ENCODE measurements at places on chromosomes 7 and 10.
A peak's percentile ranks its signal among the peaks of the same experiment; 100 is the strongest.

GRCh38 chr7:155257482-155258225, 40.0 kb upstream of the INSIG1 start:
- DNase-seq = peak; percentile 65

DNA sequence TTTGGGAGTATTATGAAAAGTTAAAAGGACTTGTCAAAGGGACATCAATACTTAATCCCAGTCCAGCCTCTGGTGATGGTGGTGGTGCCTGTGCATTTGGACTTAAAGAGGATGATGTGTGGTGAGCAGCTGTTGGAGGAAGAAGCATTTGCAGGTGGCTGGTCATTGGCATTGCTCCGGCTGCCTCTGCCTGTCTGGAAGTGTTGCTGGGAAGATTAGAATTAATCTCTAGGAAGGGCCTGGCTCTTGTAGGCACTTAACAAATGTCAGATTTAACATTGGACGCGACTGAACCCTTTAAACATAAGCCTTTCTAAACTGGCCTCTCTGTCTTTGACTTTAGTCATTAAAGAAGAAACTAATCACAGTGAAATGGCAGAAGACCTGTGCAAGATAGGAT, 58.8 kb downstream of the FIGNL1 start:
- DNase-seq = no peak

DNA sequence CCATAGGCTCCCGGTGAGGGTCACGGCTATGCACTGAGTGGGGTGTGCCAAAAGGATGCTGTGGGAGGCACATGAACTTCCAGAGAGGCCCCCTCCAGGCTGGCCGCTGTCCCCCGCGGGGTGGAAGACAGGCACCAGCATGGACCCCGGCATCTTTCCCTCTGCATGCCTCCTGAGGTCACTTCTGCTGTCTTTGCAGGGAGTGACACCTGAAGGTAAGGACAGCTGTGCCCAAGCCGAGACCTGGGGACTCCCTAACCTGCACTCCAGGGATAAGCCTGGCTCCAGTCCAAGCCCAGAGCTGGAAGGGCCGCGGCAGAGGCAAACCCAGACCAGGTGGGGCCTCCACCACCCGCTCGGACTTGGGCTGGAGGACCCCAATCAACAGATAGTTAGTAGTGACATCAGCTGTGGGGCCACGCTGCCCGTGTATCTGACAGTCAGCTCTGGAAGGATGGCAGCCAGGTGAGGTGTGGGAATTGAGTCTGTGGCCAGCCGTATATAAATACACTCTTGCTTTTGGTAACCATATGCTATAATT, 340.7 kb upstream of the MKI67 start:
- no peak for DNase-seq

DNA sequence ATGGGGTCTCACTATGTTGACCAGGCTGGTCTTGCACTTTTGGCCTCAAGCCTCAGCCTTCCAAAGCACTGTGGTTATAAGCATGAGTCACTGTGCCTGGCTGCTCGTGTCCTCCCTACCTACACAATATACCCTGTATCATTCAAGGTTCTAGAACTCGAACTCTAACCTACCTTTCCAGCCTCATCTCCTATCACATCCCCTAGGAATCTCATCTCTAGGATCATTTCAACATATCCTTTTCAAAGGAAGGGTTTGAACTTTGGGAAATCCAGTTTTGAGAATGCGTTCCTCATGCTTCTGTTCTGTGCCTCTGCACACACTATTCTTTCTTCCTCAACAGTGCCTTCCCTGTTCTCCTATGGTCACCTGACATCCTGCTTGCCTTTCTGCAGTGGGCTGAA, 87.8 kb upstream of the RHEB start:
- no peak for DNase-seq

- DNase-seq = no peak
These were observed 236.9 kb upstream of the IGFBP3 start for GRCh38 chr7:46157931-46158330.
